ENCODE measurements at places on chromosomes 5 and 9. TPM values are rescaled to one million over a fixed set of nuclear protein-coding genes. Genes with fewer than 3 reads are reported as not detected.

IL7R gene
- total RNA-seq, result 1.2 TPM

INSL4 gene
- total RNA-seq, result not detected

FAXDC2 gene
- 5.0 TPM for total RNA-seq

TMEM232 gene
- total RNA-seq, result 0.39 TPM

SLC6A19 gene
- total RNA-seq, result not detected
